D721Med (cell line): ENCODE measurements at places on chromosomes 7 and 10.

DNA sequence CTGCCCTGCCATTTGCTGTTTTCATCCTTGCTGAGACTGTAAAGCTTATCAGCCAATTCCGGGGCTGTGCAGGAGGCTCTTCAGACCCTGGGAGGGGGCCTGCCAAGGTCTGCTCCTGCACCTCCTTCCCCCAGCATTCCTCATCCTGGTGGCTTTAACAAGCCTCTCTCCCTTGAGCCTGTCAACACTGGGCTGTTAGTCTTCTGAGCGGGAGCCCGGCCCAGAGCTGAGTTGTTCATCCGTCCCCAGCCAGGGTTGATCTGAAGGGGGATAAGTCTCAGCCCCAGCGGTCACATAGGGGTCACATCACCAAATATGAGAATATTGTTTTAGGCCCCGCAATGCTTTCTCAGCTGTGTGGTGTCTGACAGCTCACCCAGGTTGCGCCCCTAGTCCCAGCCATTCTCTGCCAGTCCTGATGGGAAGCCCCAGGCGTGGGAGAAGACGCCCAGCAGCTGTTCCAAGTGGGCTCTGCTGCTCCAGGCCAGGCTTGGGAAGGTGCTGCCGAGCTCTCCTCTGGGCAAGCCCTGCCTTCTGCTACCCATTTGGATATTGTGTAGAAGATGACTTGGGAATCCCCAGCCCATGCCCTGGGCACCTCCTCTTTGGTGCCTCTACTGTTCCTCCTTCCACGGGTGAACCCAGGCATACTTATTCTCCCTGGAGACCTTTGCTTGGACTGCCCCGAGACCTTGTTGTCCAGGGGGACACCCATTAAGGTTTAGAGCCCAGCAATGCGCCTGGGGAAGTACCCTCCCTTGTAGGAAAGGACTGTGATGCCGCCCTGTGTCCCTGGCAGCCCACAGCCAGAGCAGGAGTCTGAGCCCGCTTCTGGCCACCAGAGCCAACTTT lies 23.5 kb upstream of the TRIM8 start:
- no peak for DNase-seq

- no peak for DNase-seq
These were observed 98.2 kb downstream of the MAPK8 start for GRCh38 chr10:48404646-48405045.

DNA sequence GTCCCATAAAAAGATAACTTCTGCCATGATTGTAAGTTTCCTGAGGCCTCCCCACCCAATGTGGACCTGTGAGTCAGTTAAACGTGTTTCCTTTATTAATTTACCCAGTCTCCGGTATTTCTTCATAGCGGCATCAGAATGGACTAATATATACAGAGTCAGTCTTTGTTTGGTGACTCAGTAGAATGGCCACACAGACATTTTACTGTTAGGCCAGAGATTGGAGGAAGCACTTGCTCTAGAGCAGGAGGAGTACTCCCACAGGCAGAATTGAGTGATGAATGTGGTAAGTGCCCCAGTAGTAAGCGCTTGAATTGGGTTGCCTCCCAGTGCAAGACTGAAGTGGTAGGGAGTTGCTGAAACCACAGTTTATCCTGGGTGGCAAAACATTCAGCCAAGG lies 149.5 kb upstream of the SMIM30 start:
- no peak for DNase-seq

- no peak for DNase-seq
These were observed 14.8 kb downstream of the ZNF33A start for GRCh38 chr10:38025283-38025682.

DNA sequence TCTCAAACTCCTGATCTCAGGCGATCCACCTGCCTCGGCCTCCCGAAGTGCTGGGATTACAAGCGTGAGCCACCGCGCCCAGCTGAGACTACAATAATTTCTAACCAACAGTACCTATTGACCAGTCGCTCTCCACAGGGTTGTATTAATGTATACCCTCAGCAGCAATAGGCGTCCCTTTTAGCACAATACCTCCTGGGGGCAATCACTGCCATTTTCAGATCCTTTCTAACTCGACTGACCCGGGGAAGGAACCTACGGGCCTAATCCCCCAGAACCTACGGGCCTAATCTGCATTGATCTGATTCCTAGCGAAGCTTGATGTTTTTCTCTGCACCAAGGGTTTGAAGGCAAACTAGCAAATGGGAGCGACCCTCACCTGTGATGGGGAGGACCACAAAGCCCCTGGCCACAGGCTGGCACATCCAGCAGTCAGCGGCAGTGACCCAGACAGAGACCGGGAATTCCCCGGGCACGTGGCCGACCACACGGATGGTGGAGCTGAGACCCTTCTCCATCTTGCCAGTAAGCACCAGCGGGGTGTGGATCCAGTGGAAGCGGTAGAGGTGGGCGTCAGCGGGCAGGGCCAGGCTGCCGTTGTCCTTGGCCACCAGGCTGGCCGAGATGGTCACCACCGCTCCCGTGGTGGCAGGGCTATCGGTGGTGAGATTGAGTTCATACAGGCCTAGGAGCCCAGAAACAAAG lies 6.9 kb downstream of the TMEM130 start:
- DNase-seq = no peak

- DNase-seq = no peak
These were observed 30.6 kb downstream of the TSPAN14 start for GRCh38 chr10:80484676-80485075.

DNA sequence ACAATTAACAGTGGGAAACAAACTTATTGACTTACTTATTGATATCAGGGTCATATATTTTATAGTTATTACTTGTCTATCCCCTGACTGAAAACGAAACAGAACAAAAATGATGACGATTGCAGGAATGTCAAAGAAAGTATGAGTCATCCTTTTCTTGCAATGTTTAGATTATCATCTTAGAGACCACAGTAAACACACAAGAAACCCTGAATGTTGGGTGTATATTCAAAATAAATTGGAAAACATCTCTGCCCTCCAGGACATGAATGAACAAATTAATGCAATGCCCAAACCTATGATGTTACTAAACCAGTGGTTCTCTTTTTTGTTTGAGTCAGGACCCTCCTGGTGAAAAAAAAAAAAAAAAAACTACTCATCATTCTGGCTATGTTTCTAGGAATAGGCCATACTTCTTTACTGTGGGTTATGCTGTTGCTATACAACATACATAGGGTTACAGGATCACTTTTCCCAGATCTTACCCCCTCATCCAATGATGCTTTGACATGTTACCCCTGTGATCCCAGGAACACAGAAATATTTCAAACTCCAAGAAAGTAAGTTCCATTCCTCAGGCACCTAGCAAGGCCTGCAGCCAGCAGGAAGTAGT lies 623.4 kb upstream of the IGFBP3 start:
- no peak for DNase-seq

- no peak for DNase-seq
These were observed 718 bp upstream of the BPGM start for GRCh38 chr7:134645935-134646334.

DNA sequence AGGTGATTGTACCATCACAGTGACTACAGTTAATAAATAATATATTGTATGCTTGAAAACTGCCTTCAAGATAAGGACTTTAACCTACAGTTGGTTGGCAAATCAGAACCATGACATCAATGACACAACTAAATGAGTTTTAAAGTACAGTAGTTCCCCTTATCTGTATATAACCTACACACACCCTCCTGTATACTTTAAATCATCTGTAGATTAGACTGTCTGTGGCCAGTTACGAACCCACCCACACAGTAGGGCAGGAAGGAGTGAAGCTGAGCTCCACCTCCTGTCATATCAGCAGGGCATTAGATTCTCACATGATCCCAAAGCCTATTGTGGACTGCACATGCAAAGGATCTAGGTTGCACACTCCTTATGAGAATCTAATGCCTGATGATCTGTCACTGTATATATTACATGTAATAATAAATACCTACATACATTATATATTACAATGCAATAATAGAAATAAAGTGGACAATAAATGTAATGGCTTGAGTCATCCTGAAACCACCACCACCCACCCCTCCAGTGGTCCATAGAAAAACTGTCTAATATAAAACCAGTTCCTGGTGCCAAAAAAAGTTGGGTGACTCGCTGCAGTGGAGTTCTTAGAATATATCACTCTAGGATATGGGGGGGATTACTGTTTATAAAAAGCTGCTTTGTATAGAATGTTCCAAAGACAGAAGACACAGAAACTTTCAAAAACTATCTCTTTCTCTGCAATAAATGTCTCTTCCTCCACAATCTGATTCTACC lies 5.6 kb downstream of the TPK1 start:
- no peak for DNase-seq

DNA sequence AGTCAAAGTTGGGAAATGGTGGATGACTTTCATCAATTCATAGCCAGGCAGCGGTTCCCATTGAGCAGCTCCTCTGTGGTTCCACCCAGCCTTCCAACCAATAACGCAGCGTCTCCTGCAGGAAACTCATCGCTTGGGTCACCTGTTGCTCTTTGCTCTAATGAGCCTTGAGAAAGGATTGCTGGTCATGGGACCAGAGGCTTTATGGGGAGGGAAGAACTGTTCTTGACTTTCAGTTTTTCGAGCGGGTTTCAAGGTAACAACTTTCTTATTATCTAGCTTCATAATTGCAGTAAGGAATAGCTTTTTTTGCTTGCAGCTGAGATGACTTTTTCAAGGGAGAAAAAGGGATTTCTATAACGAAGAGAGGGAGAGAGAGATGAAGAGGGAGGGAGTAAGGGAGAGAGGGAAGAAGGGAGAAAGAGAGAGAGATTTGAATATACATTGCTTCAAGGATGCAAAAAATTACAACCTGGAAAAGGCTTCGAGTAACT lies 405 bp upstream of the ENTPD1 start:
- DNase-seq = no peak

DNA sequence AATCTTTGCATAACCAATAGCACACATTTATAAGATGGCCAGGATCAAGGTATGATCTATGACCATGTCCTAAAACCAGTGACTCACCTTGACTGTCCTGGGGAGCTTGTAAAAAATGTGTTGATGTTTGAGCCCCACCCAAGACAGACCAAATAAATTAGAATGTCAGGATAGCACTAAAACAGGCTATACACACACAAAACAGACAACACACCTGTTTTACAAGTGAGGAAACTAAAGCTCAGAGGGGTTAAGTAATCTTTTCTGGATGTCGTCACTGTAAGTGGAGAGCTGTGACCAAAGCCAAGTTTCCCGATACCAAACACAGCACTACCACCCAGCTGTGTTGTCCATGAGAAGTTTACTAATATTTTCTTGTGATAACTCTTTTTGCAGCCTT lies 84.5 kb downstream of the AVL9 start:
- DNase-seq = no peak

DNA sequence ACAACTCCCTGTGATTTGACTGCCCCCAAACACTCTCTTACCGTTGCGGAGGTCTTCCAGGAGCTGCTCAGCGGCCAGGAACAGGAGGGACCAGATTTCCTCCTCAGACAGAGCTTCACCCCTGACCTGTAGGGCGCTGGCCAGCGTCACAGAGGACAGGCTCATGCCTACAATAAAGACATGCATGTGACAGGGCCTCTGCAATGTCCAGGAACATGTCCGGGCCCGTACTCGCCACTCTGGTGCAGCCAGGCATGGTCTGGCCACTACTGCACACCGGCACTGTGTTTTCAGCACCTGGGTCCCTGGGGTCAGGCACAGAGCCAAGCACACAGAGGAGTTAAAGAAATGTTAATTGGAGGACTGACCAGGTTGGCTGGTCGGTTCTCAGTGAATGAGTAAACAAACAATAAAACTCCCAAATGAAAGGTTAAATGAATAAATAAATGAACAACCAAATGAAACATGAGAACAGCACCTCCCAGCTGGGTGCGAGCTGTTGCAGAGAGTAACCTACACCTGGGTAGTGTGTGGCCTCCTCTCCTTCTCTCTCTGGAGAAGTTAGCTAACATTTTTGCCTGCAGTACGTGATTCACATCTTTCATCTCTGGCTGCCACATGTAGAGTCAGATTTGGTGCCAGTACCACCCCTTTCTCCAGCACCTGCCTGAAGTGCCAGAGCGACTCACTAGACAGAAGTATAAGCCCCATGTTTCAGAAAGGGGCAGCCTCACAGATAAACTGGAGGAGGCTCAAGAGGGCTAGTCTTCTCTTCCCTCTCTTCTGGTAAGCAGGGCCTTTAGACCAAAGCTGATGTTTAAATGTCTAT lies 22.8 kb downstream of the FRMPD2 start:
- DNase-seq = no peak

GRCh38 chr10:130045801-130046321 lies 64.8 kb downstream of the C10orf143 start:
- DNase-seq = no peak

- no peak for DNase-seq
These were observed 30.6 kb upstream of the GALNTL5 start for GRCh38 chr7:151925446-151926335.

GRCh38 chr7:39614299-39614698 lies 9.1 kb upstream of the RALA start:
- DNase-seq = no peak

DNA sequence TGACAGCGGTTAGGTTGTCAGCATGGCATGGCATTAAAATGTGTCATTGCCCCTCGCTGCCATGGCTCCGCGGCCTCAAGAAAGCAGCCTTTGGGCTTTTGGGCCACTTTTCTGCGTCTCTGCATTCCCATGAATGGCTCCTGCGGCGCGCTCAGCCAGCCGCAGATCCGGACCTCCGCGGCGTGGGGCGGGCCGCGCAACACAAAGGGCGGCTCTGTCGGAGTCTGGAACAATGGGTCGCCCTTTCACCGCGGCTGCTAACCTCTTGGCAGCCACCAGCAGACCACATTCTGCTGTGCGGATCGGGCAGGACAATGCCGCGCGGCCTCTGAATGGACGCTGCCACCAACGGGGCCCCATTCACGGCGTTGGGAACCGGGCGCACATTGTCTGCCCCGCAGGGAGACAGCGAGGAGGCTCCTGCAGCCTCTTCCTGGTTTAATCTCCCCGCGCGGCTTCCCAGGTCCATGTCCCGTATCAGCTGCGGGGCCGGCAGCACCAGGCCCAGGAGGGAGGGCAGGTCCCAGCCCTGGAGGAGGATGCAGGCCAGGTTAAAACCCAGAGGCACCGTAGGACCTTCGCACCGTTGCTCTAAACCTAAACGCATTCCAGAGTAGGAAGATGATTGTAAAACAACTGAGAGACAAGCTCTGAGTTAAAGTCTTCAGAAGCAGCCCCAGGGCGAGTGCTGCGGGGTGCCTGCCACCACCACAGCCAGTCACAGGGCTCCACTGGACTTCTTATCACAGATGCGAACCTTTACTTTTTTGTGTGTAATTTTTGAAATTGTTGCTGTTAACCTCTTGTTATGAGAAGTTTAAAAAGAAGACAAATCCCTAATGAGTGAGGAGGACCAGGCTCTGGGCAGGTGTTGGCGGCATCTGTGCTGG lies 71.6 kb downstream of the NKX6-2 start:
- no peak for DNase-seq

- no peak for DNase-seq
These were observed 37.1 kb downstream of the MASTL start for GRCh38 chr10:27192284-27192683.

DNA sequence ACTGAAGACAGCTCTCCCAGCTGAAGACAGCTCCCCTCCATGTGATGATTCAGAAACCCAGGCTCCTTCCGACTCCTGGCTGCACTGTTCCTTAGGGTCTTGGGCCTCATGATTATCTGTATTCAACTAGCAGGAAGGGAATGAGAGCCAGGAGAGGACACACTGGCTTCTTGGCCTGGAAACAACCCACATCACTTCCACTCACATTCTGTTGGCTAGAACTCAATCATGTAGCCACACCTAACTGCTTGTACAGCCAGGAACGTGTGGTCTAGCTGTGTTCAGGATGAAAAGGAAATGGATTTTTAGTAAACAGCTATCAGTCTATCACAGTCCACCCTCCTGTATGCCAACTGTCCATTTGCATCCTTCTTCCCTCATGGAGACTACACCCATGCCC lies 30.5 kb upstream of the XPNPEP1 start:
- no peak for DNase-seq

- no peak for DNase-seq
These were observed 121.4 kb upstream of the STK17A start for GRCh38 chr7:43461349-43462024.

GRCh38 chr10:16425449-16425848 lies 11.4 kb upstream of the PTER start:
- no peak for DNase-seq
